Stimulated activated CD4-positive, alpha-beta T cell treated with anti-CD3 and anti-CD28 coated beads, Interleukin-2, amount 100 ng/mL, for 4 hours (primary cell): ENCODE measurements at places on chromosomes 3 and 15.

DNA sequence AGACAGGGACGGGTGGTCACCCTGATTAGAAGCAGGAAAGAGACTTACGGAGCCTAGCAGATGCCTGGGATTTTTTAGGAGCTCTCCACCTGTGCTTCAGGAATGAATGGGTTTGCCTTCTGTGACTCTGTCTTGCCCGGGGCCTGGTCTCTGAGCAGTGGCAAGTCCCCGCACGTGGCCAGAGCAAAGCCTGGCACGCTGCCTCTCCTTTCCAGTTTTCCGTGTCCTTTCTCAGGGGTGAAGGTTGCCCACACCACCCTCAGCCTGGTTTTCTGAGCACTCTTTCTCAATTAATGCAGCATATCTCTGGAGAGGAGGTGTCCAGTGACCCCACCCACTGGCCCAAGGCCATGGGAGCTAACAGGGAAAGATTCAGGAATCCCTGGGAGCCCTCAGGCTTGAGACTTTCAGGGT is 14.5 kb upstream of the CHST14 start:
- no peak for DNase-seq

- DNase-seq: no peak
These were observed 120.4 kb upstream of the IQSEC1 start for GRCh38 chr3:13193320-13194284.

DNA sequence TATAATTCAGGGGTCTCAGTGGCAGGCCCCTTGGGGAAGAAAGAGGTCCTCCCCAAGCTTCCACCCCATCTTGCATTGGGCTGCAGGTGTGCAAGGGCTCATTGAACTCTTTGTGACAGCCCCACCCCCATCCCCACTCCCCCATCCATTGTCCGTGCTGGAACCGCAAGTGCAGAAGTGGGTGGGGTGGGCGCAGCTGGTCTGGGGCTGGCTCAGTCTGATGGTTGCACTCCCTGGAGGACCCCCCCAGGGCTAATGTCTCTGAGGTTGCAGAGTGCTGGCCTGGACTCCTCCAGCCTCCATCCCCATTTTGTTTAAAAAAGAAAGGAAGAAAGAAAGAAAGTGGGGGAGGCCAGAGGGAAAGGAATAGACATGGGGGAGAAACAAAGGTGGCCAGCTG is 42.3 kb upstream of the ARL8B start:
- DNase-seq: no peak

- no peak for DNase-seq
These were observed 3.3 kb upstream of the CNTN3 start for GRCh38 chr3:74617776-74618175.

GRCh38 chr3:125186261-125186787 is 26.2 kb downstream of the SLC12A8 start:
- peak; percentile 9 for DNase-seq

DNA sequence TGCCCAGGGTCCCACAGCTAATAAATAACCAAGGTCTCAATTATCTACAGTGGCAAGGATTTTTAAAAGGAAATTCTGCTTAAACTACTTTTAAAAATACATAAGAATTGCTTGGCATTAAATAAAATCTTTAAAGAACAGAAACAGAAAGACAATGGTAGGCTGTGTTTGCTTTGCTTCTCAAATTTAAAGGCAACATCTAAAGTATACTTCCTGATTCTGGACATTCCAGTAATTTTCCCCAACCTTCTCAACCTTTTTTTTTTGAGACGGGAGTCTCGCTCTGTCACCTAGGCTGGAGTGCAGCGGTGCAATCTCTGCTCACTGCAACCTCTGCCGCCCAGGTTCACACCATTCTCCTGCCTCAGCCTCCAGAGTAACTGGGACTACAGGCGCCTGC is 5.3 kb downstream of the VPS13C start:
- no peak for DNase-seq

DNA sequence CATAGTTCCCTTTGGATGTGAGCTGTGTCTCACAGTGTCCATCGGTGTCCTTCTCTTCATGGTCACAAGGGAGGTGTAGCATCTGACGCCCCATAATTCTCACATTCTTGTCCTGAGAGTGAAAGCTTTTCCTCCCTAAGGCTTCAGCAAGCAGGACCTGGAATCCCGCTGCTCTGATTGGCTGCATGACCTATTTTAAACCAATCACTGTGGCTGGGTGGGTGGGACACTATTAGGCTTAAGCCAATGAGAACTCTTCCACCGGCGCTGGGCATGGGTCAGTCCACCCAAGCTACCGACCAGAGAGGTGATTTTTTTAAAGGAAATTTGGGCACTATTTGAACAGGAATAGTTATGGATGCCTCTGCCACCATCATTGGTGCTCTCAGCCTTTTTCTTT is 385.9 kb downstream of the MFSD1 start:
- no peak for DNase-seq

DNA sequence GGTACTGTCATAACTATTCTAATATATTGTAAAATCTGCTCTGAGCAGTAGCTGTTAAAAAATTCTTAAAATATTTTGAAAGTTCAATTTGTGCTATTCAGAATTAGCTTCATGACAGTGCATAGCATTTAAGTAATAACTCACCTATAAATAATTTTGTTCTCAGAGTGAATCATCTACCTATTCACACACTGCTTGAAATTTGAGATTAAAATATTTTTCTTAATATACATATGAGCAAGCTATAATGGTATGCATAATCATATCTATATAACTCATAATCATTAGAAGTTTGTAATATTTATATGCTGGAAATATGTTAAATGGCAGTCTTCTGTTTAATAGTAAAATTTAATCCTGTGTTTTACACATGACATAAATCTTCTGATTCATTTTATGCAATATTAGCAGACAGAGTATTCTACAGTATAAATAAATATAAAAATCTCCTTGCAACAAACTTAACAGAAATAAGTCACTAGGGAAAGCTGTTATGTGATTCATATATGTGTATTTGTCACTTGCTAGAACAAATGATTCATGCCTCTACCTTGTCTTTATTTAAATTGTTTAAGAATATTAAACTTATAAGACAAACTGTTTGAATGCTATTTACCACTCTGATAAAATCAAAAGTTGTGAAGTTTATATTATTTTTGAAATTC is 710.8 kb downstream of the PLOD2 start:
- no peak for DNase-seq

DNA sequence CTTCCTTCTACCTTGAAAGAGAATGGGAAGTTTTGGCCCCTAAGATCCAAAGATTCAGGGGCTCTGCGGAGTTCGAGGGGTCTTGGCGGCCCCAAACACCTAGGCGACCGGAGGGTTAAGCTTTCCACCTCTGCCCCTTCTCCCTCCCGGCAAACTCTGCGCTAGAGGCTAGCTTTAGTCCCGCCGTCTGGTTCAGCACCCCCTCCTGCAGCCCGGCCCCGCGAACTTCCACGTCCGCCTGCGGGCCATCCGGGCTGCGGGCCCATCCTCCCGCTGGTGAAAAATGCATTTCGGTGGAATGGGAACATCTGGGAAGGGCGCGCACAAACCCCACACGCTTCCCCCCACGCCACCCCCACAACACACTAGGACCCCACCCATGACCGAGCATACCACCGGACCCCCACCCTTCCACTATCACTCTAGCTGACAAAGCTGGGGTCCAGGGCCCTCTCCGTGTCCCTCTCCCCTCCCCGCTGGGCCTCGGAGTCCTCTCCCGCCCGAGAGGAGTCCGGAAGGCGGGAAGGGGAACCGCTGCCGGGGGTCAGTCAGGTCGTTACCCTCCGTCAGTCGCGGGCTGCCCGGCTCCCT is 1.0 kb downstream of the SHOX2 start:
- DNase-seq: no peak

DNA sequence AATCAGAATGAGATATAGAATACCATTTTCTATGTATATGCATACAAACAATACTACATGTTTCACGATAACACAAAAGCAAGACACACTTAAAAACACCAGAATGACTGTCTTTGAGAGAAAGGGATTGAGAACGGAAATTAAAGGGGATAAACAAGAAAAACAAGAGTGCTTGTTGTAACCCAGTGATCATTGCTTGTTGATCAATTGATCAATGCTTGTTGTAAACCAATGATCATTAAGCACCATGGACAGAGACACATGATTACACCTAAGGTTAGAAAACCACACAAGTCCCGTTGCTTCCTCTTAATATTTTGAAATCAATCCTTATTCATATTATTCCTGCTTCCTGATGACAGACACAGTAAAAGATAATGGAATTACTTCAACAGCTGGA is 1.1 kb upstream of the OR4F15 start:
- DNase-seq: no peak

DNA sequence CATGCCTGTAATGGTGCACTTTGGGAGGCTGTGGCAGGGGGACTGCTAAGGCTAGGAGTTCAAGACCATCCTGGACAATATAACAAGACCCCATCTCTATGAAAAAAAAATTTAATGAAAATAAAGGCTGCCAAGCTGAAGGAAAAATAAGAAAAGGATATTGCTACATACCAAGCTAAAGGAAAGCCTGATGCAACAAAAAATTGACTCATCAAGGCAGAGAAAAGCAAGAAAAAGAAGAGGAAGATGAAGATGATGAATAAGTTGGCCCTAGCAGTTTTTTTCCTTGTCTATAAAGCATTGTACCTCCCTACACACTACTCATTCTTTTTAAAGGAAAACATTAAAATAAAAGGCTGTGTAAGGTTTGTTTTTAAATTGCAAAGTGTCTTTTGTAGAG is 441.9 kb upstream of the MDFIC2 start:
- no peak for DNase-seq

- DNase-seq: no peak
These were observed 60.5 kb upstream of the LRTM1 start for GRCh38 chr3:54988302-54988837.

DNA sequence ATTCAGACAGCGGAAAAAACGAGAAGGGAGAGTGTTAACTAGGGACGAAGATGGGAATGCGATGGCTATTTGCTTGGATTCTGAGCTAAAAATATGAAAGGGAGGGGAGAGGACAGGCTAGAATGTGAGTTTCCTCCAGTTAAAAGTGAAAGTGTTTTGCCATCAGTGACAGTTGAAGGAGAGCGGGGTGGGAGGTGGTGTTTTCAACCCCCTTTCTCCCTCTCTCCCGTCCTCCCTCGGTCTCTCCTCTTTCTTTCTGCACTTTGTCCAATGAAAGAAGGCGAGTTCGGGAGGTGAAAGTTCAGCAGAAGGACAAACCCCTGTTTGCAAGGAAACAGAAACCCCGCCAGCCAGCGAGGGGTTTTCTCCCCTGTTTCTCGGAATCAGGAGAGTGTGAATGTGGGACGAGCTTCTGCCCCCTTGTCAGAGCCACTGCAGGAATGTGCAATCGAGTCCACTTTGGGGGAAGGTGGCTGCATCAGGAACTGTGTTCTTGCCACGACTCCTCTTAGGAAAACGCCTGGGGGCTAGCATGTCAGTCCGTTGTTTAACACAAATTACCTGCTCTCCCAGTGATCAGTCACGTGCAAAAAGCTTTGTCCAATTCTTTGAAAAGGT is 975 bp upstream of the FOXP1 start:
- DNase-seq: peak; percentile 39

DNA sequence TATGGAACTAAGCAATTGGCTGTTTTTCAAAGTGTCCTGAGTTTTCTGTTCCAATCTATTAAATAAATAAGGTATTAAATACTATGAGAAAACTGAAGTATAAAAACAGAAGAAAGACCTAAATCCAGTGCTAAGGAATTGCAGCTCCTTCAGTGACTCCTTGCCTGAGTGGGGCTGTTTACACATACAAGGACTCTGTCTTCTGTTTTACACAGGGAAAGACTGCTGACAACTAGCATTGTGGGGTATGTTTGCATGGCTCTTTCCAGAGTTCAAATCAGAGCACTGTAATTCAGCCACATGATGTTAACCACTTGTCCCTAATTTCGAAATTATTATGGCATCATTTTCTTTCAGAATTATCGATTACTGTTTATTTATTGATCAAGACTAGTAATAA is 31.3 kb upstream of the MEIS2 start:
- DNase-seq: no peak

DNA sequence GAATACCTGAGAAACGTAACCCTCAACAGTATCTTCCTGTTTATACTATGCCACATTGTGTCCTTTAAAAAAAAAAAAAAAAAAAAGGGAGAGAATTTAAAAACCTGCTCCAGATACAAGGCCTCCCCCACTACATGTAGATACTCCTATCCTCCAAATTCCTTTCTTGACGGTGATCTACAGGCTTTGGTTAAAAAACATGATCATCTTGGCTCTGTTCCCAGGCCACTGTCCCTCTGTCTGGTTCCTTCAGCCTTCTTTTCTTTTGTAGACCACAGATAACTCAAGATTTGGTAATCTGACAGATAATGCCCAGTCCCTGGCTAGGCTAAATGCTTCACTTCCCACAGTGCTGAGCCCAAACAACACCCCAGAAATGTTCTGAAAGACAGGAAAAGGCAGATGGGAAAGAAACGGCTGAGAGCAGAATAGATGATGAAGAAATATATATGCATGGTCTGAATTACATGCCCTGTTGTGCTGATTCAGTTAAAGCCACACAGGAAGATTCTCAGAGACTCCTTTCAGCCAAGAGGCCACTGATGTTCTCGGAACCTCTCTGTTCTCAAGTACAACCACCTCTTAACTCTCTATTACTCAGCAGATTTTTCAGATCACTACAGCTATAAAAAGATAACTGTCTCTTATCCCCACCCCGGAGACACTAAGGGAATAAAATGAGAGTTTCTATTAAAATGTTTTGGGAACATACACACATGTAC is 48.3 kb downstream of the NPTN start:
- DNase-seq: no peak

GRCh38 chr15:60255390-60255789 is 142.4 kb downstream of the ANXA2 start:
- no peak for DNase-seq

DNA sequence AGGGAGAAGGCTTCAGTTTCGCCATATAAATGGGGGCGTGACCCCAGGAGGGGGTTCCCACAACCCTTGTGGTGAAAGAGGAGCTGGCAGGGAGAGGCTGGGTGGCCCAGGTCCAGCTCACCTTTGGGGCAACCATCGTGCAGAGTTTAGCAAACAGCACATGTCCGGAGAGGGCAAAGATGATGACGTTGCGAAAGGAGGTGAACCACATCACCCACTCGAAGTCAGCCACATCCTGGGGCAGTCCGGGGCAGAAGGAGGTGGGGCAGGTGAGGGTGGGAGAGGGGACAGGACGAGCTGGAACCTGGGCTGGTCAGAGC is 3.7 kb downstream of the HHATL start:
- DNase-seq: no peak

GRCh38 chr3:64255741-64256340 is 30.6 kb upstream of the PRICKLE2 start:
- DNase-seq: no peak

- no peak for DNase-seq
These were observed 17.7 kb downstream of the FRMD4B start for GRCh38 chr3:69368129-69368741.

- DNase-seq: no peak
These were observed 2.9 kb downstream of the STOML1 start for GRCh38 chr15:73989001-73989798.

- DNase-seq: no peak
These were observed 66.0 kb upstream of the GCNT3 start for GRCh38 chr15:59545573-59545972.
